Mesenteric fat pad (tissue), 1 donor: ENCODE measurements at places on chromosomes 12 and 14. TPM values are rescaled to one million over a fixed set of nuclear protein-coding genes. Genes with fewer than 3 reads are reported as not detected.

SLCO1B1 gene
- not detected for total RNA-seq

SYCP3 gene
- total RNA-seq, result not detected

GRCh38 chr14:59969319-59969718, 49.4 kb downstream of the LRRC9 start:
- no peak for DNase-seq

- no peak for DNase-seq
Measured at GRCh38 chr12:4220536-4221257, 52.9 kb upstream of the CCND2 start.

- no peak for DNase-seq
Measured at GRCh38 chr14:73783107-73783727, 68.4 kb upstream of the PTGR2 start.

DNA sequence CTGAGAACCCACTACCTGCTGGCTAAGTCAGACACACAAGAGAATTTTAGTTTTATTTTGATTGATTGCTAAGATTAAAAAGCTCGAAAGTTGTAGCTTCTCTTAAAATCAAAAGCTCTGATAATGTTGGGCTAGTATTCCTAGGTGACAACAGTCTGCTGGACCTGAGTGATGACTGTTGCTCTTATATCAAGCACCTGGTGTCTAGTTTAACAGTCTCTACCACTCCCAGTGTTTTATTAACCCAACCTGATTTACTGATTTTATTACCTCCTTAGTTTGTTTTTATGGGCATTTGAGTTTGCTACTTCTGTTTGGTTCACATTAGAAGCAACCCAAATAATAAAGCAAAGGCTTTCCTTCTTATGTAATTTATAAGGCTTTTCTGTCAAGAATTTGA, 41.8 kb downstream of the ATP6V1D start:
- DNase-seq, result no peak

DNA sequence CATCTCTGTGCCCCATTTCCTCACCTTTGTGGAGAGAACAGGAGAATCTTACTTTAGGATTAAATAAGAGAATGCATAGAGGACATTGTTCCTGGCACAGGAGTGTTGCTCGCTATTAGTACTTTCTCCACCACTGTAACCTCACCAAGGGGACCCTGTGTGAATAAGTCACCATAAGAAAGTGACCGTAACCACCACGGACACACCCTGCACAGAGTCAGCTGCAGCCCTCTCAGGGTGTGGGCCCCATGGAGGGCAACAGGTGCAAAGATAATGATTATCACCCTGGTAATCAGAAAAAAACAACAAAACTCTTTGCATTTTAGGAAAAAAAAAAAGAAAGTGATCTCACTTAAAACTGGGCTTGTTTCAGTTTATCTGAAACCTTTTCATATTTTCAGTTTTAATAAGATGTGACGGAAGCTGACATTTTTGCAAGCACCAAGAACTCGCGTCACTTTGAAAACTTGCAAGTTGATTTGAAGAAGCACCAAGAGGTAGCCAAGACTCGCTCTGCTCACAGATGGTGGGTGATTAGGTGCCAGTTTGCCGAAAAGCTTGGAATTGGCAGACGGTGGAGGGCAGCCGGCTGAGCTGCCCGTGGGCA, 87.0 kb upstream of the VRK1 start:
- no peak for DNase-seq

DNA sequence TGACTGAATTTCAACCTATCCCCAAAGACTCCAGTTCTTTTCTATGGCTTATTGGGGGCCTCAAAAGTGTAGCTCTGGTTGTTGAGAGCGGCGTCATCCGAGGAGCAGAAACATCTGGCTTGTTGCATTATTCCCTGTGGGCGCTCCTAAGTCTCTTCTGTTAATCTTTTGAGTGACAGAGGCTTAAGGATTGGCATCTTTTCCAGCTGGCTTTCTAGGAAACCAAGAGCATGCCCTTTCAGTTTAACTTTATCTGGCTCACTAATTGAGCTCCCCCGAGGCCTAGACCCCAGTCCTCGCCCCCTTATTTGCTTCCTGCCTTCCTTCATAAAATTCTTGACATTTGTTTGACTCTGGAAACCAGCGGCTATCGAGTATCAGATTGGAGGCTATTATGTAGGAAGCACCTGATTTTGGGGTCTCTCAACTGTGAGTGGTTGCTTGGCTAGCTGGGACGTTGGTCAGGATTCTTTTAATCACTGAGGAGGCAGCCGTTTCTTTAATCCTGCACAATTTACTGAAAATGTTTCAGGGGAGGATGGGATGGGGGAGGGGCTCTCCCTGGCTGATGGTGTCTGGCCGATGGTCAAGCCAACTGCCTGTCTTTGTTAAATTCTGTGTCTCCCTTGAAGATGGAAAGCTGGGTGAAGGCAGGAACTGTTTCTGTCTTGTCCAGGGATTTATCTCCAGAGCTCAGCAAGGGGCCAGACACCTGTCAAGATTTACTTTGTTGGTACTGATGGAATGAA, 3.1 kb downstream of the SMOC1 start:
- DNase-seq, result no peak

DNA sequence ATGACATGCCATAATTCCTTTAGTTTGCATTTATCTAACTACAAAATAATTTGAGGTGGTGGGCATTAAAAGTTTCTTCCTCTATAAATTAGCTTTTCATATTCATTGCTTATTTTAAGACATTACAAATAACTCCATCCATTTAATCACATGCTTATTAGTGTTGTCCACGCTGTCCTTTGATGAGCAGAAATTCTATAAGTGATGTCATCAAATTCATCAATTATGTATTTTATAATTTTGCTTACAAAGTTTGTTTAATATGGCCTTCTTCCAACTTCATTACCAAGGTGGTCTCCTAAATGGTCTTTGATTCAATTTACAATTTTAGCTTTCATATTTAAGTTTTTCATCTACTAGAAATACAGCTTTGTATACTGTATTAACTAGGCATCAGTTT, 173.5 kb downstream of the PRKD1 start:
- DNase-seq, result no peak
